SK-N-SH (cell line): ENCODE measurements at places on chromosomes 1 and 21. TPM values are rescaled to one million over a fixed set of nuclear protein-coding genes. Genes with fewer than 3 reads are reported as not detected.

DNA sequence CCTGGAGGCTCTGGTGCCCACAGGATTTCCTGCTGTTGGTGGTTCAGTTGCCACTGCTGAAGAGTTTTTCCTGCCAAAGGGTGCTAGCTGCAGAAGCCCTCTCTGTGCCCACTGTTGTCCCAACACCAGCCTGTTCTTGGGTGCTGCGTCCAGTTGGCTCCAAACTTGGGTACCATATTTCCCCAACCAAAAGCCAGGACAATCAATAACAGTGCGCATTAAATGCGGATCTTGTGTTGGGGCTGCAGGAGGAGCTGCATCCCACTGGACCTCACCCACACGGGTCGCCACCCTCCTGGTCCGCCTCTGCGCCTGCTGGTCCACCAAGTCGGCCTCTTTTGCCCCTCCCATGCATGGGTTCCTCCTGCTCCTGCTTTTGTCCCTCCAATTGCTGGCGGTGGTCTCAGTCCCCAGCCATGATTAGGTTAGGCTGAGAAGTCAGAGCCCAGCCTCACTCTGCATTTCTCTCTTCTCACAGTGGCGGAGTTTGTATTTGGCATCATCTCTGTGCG is 9.8 kb downstream of the ABCG1 start:
- no peak for DNase-seq

DNA sequence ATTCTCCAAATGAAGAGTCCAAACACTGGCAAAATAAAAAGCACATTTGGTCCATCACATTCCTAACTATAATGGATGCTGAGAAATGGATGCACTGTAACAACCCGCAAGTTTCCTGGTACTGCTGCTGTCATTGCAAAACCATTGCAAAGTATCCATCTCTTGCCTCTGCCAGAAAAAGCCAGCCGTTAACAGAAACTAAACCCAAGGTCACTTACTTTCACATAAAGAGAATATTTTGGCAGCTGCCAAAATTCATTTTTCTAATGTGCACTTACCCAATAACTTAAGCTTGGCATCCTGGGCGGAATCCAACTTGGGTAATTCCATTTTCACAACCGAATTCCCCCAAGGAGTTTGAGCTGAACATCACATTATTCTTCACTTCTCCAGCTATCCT is 77.0 kb upstream of the LRRC8D start:
- no peak for DNase-seq

DNA sequence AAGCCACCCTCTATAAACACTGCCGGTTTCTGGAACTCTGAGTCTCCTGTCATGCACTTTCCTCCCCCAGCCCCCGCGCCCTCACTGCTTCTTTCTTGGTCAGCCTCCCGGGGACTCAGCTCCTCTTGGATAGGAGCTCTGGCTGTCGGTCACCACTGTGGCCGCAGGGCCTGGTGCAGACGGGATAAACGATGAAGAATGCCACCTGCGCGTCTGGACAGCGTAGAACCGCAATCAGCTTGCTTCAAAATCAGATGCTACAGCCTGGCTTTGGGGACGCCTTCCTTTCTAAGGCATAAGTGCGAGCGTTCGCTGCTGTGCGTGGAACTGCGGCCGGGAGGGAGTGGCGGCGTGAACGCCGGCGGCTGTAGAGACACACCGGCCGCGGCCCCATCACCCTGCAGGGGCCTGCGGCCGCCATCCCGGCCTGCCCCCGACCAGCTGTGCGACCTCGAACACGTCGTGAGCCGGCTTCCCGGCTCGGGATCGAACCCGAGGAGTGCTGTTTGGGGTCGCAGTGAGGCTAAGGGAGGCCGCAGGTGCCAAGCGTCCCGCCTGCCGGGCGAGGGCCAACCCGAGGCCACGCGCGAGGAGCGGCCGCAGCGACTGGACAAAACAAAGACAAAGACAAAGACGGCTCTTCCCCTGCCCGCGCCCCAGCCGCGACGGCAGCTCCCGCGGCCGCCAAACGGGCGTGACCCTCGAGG is 688 bp downstream of the PTTG1IP start:
- DNase-seq: peak; percentile 57

The AQP10 gene
- polyA plus RNA-seq: 0.02 and 0.13 TPM in 2 replicates
